CD4-positive, alpha-beta T cell treated with Interleukin-15 for 1 hour (primary cell): ENCODE measurements at places on chromosomes 16 and 17.

GRCh38 chr16:88354229-88355092, 28.3 kb upstream of the ZNF469 start:
- DNase-seq: no peak

GRCh38 chr17:35540589-35541404, 3.3 kb upstream of the SLFN12L start:
- DNase-seq: peak; percentile 67

DNA sequence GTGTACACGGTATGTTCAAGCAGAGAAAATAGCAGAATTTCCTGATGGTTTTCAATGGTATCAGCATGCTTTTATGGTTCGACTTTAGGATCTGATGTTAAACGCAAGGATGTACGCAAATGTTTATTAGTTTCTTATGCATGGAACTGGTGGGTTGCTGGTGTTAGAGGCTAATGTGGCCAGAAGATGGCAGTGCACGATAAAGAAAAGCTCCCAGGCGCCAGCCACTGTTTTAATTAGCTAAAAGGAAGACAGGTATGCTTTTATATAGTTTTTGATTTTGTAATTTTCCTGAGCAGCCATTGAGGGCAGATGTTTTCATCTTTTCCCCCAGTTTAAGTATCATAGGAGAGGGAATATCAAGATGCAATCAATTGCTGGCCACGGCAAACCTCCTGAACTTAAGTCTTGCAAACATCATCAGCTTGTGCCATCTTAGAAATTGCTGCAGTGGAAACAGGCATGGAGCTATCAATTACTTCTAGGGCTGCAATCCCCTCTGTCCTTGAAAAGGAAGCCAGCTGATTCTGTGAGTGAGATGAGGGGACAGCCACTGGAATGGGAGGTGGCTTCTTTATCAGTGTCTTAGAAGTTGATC, 648.5 kb upstream of the RBFOX1 start:
- no peak for DNase-seq

- no peak for DNase-seq
These were observed 19.4 kb downstream of the IQCK start for GRCh38 chr16:19737306-19738038.

- no peak for DNase-seq
These were observed 99.8 kb downstream of the CNTNAP4 start for GRCh38 chr16:76376988-76377387.

- peak; percentile 54 for DNase-seq
These were observed 307 bp downstream of the CDYL2 start for GRCh38 chr16:80804056-80804525.

DNA sequence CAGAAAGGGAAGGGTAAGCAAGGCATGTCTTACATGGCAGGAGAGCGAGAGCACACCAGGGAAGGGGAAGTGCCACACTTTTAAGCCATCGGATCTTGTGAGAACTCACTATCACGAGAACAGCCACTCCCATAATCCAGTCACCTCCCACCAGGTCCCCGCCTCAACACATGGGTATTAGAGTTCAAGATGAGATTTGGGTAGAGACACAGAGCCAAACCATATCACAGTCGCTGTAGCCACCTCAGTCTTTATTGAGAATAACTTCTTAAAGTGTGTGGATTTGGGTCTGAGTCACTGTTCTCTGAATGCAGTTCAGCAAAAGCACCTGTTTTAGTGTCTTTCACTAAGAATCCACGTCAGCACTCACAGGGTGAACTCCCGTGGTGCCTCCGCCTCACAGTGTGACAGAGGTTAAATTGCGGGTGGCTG, 195.2 kb upstream of the CHMP6 start:
- DNase-seq: no peak

DNA sequence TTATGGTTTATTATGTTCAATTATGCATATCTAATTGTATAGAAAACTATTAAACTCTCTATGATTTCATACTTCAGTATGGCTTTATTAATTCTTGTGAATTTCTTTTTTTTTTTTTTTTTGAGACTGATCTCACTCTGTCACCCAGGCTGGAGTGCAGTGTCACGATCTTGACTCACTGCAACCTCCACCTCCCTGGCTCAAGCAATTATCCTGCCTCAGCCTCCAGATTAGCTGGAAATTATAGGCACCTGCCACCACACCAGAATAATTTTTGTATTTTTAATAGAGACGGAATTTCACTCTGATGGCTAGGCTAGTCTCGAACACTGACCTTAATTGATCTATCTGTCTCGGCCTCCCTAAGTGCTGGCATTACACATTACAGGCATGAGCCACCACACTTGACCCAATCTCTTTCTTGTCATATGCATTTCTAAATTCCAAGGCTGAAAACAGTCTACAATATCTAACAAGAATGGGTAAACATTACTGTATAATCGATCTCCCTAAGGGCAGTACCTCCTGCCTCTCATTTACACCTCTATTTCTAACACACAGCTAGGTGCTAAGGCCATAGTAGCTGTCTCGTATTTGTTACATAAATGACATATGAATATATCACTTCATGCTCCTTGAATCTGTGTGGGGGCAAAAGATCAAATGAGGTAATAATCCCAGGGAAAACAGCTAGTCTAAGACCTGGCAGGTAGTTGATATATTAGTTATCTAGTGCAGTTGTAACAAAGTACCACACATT, 258.2 kb upstream of the CDH8 start:
- no peak for DNase-seq

DNA sequence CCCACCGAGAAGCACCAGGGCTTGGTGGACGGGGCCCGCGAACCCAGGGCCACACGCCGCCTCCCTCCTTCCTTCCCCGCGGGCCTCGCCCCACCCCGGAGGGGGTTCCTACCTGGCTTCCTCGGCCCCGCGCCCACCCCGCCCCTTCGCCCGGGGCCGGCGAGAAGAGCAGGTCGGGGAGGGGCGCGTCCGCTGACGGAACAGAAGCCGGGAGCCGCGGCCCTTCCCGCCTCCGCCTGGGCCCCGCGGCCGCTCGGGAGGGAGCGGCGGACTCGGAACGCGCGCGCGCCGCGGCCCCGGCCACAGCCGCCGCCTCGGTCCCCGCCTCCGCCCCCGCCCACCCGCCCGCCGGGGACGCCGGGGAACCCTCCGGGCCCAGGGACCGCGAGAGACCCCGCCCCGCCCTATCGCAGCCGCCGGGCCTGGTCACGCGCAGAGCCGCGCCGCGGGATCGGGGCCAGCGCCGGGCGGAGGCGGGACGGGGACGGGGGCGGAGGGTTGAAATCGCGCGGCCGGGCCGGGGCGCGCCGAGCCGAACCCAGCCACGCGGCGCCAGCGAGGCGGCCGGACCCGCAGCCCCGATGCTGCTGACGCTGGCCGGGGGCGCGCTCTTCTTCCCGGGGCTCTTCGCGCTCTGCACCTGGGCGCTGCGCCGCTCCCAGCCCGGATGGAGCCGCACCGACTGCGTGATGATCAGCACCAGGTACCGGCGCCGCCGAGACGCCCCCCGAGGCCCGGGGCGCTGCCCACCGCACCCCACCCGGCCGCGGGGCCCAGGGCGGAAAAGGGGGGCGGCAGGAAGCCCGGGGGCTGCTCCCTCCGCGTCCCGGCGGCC, at the start of gene TLCD3A:
TSS of gene TLCD3A (plus strand) at position 530 of the 835 bp plus-strand sequence. CDS start at position 582, 52 bp downstream.
- DNase-seq: peak; percentile 46

DNA sequence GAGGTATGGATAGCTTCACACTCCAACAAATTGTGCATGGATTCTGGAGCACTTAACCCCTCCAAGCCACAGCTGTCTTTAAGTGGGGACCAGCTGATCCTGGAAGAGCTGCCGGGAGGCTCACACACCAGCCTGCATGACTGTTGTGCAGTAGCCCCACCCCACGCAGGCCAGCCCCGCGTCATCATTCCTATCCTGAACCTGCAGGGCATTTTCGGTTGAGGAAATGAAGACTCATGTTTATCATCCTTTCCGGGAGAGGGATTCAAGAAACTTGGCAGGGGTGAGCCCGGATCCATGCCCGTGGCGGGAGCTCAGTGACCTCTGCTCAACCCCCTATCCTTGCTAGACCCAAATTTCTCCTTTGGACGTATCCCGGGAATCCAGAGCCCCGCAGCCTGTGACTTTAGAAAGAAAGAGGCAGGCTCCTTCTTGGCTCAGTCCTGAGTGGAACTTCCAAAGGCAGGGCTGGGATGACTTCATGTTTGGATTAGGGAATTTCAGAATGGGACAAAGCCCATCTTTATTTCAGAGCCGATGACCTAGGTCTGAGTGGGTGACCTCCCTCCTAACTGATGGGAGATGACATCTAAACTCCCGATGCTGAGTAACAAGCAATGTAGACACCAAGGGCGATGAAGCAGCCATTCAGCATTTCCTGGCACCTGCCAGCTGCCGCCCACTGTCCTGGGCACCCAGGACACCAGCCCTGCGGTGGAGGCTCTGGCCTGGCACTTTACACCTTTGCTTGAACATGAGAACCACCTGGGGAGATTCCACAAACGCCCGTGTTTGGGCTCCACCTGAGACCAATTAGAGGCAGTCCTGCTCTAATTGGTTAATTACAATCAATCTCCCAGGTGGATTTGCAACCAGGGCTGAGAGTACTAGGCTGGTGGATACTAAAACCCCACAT, 43.3 kb upstream of the CMIP start:
- DNase-seq: no peak

DNA sequence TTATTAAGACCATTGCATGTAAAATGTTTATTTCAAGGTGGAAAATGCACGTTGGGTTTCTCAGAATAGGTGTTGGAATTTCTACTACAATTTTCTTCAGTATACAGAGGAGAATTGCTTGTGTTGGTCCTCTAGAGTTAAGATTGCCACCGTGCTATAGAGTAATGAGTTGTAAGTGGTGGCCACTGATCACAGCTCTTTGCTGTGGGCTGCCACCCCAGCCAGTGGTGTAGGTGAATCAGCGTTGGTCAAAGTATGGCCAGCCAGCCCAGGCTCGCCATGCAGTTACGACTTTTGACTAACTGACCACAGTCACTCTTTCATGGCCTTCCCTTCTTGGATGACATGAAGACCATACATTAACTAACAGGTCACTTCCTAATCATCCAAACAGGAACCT, 12.6 kb upstream of the PRKAR1A start:
- DNase-seq: no peak

- DNase-seq: no peak
These were observed 39.8 kb downstream of the MAP1LC3B start for GRCh38 chr16:87431926-87432325.
